Frontal cortex (tissue), 4 donors: ENCODE measurements at places on chromosomes 6 and 20.

GRCh38 chr20:3109350-3110302 lies 25.1 kb upstream of the AVP start:
- DNase-seq, result no peak

- DNase-seq, result no peak
Observed at GRCh38 chr6:37182736-37183590, 13.0 kb downstream of the PIM1 start.

DNA sequence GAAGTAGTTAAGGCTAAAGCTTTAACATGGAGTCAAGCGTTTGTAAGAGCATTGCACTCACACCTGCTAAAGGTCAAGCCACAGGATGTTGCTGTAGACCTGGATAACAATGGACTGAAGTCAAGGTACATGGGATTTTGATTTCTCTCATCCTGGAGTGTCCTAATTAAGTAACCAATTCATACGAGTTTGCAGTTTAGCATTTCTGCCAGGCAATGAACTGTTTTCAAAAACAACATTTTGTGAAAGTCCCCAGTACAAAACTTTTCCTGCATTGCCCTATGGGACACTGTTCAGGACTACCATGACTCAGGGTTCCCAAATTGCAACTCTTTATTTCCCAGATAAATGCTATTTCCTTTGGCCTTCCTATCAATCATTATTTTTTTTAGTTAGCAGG lies 17.4 kb upstream of the SIRPB1 start:
- DNase-seq, result no peak

GRCh38 chr6:6711832-6712448 lies 123.4 kb downstream of the LY86 start:
- DNase-seq, result no peak

DNA sequence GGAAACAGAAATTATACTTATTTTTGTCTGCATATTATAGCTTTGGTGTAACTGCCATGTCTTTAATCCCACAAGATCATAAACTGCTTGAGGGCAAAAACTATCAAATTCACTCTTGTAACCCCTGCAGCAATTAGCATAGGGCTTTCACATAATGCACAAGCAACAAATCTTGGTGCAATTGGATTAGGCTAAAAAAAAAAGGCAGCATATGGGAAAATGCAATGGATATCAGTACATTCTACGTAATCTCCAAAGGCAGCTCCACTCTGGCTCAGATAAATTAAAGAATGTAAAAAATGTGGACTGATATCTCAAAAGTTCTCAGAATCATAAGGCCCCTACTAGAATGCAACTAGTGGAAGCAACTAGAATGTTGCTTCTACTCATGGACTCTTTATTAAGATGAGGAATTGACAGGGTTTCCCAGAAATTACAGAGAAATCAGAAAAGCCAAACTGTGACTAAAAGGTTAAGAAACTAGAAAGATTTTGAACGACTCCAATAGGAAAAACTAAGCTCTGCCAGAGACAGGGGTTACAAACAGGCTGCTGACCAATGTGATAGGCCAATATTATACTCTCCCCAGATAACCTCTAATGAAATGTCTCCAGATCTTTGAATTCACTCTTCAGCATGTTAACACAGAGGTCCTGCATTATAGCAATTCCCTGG lies 55.0 kb downstream of the FILIP1 start:
- no peak for DNase-seq
